ENCODE measurements at places on chromosomes 2 and 18. TPM values are rescaled to one million over a fixed set of nuclear protein-coding genes. Genes with fewer than 3 reads are reported as not detected.

The FBXO15 gene
- total RNA-seq = 0.92 TPM

The TMEM214 gene
- total RNA-seq = 107 TPM

The RGPD3 gene
- not detected for total RNA-seq

The TXNDC2 gene
- total RNA-seq = 0.28 TPM

The KCNE4 gene
- 22.3 TPM for total RNA-seq

The HOXD13 gene
- total RNA-seq = not detected

The ASAP2 gene
- total RNA-seq = 60.7 TPM

The TUBA3E gene
- not detected for total RNA-seq

The GTF2A1L gene
- total RNA-seq = not detected

The DLGAP1 gene
- 6.0 TPM for total RNA-seq

The TUBB6 gene
- total RNA-seq = 198 TPM

The RND3 gene
- total RNA-seq = 124 TPM

The PKP4 gene
- 69.3 TPM for total RNA-seq

The SCG2 gene
- total RNA-seq = 82.1 TPM

- no peak for DNase-seq
Measured at GRCh38 chr2:216665717-216666116, 29.6 kb downstream of the IGFBP5 start.

DNA sequence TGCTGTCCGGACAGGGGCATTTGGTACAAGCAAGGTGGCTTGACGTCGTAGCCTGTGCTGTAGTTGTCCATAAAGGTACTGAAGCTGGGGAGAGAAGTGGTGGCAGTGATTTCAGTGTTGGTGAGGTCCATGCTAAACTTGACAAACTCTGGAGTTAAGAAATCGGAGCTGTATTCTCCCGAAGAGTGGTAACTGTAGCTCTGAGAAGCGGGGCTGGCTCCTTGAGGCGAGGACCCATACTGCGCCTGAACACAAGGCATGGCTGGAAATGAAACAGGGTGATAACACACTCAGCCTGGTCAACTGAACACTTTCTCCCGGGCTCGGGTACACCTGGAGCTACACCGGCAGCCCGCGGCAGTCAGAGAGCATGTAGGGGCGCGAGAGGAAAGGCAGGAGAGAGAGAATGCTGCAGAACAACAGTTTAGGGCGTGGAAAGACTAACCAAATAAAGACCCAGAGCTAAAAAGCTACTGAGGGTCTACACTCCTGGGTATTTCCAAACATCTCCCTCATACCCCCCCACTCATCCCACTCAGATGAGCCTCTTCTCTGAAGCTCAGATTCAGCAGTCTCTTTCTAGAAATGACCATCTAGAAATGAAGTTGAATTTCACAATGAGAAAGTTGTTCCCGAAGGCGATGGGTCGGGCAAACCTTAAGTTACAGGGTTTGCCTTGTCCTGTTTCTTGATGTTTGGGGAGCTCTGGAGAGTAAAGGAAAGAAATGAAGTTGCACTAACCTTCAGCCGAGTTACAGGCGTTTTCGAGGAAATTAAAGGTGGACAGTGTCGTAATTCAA, 2.4 kb downstream of the NR4A2 start:
- no peak for DNase-seq

- DNase-seq = no peak
Measured at GRCh38 chr2:213766062-213766461, 481.8 kb downstream of the SPAG16 start.

GRCh38 chr2:169395821-169396374, 33.6 kb upstream of the LRP2 start:
- DNase-seq = no peak

DNA sequence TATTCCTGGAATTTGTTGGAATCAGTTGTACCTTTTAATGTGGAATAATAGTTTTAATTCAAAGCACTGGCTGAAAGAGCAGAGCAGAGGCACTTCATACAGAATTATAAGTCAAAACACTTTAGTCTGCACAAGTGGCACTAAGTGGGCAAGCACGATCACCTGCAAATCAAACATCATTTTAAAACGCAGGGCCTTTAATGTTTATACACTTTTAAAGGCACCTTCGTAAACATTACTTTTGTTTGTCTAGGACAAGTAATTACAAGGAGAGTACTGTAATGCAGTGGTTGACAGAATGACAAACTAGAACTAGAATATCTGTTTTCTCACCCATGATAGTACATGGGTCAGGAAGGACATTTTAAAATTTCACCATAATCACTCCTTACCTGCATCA, 36.4 kb downstream of the LANCL1 start:
- no peak for DNase-seq

DNA sequence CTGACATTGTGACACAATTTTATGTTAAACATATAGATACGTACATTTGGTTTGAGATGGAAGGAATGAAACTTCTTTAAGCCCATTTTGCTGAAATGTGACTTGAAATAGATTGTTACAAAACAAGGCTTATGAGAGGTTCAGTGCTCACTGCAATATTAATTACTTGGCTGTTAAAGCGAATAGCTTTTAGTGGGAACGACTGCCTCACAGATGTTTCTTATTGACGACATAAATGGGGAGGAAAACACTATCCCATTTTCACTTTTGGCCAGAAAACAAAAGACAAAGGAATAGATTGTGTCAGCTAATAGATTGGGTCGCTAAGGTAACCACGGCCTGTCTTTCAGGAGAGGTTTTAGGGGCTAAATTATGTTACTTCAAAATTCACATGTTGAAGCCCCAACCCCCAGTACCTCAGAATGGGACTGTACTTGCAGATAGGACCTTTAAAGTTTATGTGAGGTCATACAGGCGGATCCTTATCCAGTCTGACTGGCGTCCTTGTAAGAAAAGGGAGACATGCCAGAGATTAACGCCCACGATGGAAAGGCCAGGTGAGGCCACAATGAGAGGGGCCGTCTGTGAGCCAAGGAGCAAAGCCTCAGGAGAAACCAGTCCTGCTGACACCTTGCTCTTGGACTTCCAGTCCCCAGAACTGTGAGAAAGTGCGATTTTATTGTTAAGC, 10.8 kb downstream of the INPP1 start:
- DNase-seq = no peak

DNA sequence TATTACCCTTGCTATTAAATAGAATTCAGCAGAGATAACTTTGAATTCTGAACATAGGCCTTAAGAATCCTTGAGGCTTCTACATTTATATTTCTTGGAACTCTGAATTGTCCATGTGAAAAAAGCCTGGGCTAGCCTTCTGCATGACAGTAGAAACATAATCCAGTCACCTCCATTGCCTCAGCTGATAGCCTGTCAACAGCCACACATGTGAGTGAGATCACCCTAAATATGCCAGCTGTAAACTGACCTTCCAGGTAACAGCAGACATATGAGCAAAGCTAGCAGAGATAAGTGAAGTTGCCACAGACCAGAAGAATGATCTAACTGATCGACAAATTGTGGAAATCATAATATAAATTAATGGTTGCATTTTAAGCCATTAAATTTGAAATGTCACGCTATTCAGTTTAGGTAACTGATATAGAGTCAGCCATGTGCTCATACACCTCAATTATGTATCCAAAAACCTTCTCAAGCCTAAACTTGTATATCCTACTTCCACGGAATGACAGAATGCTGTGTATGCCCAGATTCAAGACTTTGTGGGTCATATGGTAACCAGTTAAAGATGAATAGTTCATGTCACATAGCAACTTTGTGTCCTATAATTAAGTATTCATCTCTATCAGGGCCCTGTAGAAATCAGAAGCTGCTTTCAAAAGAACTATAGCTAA, 48.1 kb upstream of the SETBP1 start:
- DNase-seq = no peak

- DNase-seq = no peak
Measured at GRCh38 chr2:95353055-95353575, 49.4 kb upstream of the FAHD2A start.

GRCh38 chr2:121469356-121469755, 61.3 kb upstream of the RNU4ATAC start:
- no peak for DNase-seq

DNA sequence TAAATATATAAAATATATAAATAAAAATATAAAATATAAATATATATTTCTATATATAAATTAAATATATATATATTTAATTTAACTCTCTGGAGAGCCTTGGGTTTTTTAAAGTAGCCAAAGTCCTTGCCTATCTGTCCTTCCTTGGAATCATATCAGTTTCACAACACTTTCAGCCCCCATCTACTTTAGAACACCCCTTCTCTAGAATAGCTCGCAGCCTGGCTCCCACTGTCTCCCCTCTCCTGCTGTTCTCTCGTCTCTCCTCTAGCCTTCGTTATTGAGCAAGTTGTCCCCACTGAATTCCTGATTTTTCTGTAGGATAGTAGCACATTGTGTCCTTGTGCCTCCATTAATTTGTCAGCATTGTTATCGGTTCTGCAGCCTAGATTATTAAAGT, 677.0 kb downstream of the RNF144A start:
- DNase-seq = no peak

DNA sequence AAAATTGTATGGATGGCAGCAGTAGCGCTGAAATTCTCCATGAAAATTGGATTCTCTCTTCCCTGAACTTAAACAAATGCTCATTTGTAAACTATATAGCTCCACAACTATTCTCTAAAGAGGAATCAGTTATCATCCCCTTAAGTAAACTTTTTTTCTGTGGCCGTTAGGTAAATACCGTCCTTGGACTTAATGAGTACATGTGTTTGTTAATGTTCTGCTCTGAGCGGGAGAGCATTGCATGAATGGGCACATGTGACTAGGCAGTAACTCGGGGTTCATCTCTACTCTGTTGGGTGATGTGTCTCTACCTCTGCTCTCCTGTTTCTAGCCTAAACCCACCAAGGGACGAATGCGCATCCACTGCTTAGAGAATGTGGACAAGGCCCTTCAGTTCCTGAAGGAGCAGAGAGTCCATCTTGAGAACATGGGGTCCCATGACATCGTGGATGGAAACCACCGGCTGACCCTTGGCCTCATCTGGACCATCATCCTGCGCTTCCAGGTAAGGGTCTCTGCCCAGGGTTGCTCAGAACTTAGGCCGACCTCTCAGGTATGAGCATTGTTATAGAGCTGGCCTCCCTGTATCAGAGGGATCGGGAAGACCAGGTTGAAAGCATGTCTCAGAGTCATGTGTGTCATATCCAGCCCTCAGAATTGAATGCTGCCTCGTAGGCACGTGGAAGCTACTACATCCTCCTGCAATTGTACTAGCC, 111.5 kb upstream of the EML6 start:
- DNase-seq = no peak

DNA sequence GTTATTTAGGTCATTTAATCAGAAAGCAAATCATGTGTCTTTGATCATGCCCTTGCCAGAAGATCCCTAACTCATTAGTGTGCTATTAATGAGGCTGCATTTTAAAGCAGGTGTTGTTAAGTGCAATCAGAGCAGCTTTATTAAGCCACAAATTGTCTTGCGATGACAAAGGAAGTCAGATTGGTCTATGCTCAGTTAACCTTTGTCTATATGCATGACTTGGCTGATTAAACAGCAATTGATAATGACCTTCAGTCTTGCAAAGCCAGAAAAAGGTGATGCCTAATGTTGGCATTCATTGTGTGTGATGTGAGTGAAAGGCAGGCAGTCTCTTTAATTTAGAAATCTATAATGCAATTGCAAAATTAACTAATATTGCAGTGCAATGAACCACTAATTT, 166.9 kb downstream of the RND3 start:
- no peak for DNase-seq

DNA sequence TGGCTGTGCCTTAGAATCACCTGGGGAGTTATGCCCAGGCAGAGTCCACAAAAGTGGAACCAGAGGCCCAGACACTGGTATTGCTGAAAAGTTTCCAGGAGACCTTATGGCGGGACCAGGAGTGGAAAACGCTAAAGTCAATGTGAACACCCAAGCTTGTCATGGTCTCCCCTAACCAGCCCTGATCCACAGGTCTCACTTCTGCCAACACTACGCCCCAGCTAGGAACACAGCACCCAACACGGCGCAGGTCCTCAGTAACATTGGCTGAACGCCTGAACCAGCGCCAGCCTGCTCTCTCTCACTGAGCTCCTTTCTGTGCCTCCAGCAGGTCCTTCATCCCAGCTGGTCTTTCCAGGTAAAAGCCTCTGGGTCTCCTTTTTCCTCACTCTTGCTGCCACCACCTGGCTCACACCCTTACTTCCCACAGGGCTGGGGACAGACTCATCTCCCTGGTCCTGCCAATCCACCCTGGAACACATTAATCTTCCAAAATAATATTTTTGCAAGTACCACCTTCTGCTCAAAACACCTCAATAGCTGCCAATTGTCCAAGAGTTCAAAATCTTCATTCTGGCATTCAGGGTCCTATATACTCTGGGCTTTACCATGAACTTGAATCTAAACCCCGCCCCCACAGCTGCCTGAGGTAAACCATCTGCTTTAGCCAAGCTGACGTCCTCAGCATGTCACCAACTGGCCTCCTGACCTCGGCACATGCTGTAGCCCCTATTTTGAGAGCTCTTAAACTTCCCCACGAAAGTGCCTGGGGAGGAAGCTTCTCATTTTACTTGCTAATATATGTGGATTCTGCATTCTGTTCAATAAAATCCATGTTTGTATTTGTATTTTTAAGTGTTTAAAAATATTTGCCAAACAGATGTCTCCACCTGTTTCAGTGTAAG, 34.6 kb downstream of the ADCY3 start:
- DNase-seq = no peak

GRCh38 chr2:219614076-219614860, 13.2 kb upstream of the SLC4A3 start:
- DNase-seq = no peak

DNA sequence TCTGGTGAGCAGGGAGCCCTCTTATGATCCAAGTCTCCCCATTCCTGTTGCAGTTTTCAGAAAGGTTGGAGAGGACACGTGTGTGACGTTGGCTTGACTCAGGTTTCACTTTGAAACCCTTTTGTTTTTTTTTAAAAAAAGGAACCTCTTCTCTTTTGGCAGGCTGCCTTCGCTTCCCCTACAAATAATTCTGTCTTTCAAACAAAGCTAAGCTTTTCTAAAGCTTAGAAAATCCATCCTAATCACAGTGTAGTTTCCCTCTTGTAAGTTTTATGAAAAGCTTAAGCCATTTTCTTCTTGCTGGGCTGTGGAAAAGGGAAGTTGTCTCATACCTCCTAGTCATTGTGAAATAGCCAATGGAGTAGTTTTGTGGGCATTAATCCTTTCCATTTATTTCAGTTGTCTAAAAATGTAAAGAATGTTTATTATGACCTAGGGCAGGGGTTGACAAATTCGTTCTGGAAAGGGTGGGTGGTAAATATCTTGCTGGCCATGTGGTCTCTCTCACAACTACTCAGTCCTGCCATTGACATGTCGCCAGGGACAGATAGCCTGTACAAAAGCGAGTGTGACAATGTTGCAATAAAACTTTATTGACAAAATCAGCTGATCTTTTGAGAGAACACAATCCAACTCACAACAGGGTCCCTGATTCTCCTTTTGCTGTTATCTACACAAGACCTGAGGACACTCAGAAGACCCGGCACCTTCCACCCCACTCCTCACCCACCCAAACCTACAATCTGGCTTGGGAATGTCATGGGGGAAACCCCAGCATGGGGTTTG, 878.8 kb downstream of the RNF144A start:
- no peak for DNase-seq

DNA sequence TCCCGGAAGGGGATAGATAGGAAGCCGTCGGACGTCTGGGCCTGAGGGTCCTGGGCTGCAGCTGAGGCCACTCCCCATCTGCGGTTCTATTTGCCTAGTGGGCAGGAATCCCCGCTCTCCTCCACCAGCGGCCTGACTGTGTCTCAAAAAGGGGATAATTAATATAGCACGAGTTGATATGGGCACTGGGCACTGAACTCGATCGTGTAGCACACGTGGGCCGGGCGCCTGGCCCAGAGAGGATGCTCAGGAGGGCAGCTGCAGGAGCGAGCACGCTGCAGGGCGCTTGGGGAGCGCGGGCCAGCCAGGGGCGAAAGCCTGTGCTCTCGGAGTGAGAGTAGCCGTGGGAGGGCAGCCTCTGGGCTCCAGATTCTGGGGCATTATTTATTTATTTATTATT, 8.8 kb upstream of the GBX2 start:
- no peak for DNase-seq

GRCh38 chr2:3178578-3179031, 199.0 kb downstream of the EIPR1 start:
- no peak for DNase-seq
